Amniotic stem cell (primary cell): ENCODE measurements at places on chromosomes 6 and 20.
A peak's percentile ranks its signal among the peaks of the same experiment; 100 is the strongest.

- DNase-seq: no peak
Measured at GRCh38 chr6:157432231-157432891, 51.4 kb downstream of the ZDHHC14 start.

GRCh38 chr6:57013521-57013926 lies 33.0 kb upstream of the KIAA1586 start:
- peak; percentile 28 for DNase-seq

- peak; percentile 10 for DNase-seq
Measured at GRCh38 chr6:41591859-41592502, 45.8 kb downstream of the FOXP4 start.

DNA sequence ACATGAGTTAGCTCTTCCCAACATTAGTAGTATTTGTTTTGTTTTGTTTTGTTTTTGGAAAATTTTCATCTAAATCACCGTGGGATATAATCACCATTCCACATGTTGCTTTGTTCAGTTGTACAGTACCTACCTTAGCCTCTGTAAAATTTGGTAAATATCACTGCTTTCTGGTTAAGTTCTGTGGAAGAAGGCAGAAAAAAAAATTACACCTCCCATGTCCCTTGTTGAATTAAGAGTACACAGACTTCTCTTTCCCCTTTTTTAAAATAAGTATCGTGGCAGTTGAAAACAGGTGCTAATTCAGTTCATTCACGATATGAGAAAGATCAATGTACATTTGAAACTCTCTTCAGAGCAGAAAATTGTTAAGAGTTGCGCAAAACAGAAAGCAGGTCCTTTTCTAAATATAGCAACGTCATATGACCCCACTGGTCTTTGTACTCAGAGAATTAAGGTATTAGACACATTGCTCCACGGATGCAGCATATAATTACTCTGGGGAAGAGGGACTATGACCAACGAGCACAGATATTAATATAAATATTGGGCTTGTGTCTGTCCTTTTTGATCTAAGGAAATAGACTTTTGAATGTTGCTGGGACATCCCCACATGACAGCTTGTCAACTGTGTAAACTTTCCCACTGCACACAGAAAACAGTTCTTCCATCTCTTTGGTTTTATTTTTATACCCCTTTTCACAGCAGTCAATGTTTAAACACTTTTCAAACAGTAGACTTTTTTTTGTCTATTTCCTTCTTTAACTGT lies 58.6 kb upstream of the ZNF217 start:
- DNase-seq: no peak

DNA sequence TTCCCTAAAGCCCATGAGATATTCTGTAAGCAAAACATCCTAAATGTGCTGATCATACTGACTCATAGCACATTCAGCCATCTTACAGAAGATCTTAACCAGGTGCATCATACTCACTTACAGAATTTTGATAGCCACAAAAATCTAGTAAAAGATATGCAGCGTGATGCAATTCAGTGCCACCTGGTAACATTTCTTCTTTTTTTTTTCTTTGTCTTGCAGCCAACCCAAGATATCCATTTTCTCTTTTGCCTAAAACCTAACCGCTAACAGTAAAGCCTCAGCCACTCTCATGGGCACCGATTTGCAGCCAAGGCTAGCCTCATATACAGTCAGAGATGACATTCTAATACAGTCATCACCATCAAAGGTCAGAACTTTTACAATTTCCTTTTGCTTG lies 293.3 kb downstream of the HACE1 start:
- DNase-seq: no peak

GRCh38 chr6:159777240-159777904 lies 12.0 kb downstream of the TCP1 start:
- no peak for DNase-seq

DNA sequence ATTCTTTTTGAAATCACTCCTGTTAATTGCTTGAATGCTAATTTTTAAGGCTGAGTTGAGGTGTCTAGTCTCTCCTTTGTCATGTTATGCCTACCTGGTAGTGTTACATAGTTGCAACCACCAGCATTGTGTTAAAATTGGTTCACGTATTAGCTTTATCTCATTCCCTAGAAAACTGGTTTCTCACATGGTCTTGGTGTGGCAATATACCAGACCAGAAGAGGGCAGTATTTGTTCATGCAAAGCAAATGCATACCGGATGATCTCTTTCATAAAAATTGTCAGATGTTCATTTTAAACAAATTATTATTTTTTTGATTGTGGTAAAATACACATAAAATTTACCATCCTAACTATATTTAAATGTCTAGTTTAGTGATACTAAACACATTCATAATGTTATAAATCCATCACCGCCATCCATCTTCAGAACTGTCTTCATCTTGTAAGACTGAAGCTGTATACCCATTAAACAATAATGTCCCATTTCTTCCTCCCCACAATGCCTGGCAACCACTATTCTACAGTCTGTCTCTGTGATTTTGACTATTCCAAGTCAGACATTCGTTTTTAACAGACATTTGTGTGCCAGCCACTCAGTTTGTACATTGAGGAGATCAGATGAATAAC lies 92.8 kb downstream of the ATRN start:
- peak; percentile 41 for DNase-seq

DNA sequence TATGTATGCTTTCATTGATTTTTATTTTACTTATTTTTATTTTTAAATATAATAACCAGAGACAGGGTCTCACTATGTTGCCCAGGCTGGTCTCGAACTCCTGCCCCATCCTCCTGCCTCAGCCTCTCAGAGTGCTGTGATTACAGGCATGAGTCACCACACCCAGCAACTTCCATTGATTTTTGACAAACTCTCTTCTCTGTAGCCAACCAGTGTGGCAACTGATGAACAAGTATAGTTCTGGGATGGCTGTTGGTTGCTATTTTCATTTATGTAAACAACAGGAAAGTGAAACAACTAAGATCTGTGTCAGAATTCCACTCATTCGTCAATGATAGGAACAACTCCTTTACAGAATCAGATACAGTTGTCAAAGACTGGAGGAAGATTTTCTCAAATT lies 356.7 kb upstream of the JARID2 start:
- DNase-seq: no peak

- DNase-seq: peak; percentile 36
Measured at GRCh38 chr6:131159578-131159977, 24.3 kb downstream of the AKAP7 start.

GRCh38 chr6:52904562-52905279 lies 4.8 kb downstream of the GSTA3 start:
- DNase-seq: no peak

DNA sequence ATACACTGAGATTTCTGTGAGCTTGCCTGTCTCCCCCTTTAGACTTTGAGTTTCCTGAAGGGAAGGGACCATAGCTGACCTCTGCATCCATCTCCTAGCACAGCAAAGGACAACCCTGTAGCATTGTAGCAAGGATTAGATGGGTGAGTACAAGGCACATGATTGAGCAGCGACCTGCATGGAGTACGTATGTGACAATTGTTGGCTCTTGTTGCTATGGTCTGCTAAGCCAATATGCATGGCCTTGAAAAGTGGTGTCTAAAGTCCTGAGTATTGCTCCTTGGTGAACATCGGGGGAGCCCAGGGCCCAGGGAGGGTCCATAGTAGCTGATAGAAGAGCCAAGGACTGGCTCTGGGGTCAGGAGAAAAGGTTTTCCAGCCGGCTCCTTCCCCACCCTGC lies 365.0 kb upstream of the CHD6 start:
- no peak for DNase-seq

- no peak for DNase-seq
Measured at GRCh38 chr20:21101453-21101931, 4.7 kb downstream of the LINC00237 start.

- no peak for DNase-seq
Measured at GRCh38 chr6:46605091-46605797, 47.4 kb downstream of the CYP39A1 start.

DNA sequence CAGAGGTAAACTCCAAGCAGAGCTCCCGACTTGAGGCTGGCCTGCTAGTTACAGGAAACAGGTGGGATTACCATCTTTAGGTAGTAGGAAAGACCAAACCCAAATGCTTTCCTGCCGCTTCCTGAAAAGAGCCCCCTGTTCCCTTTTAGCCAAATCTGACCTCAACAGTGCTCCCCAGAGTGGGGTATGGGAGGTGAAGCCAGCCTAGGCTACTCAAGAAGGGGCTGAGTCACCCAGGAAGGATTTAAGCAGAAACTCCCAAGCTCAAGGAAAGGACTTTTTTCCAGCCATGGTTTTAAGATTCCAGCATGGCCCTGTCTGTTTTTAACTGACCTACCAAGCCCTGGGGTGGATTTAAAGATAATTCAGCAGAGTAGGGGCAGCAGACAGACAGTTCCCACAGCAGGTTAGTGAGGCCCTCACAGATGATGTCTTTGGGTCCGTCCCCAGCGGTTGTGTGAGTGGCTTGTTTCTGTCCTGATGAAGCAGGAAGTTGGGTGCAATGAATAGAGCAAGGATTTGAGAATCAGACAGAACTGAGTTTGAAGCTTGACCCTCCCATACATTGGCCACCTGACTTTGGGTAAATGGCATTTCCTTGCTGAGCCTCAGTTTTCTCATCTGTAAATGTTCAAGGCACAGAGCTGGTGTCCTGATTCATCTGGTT lies 76.9 kb upstream of the MAFB start:
- DNase-seq: no peak

DNA sequence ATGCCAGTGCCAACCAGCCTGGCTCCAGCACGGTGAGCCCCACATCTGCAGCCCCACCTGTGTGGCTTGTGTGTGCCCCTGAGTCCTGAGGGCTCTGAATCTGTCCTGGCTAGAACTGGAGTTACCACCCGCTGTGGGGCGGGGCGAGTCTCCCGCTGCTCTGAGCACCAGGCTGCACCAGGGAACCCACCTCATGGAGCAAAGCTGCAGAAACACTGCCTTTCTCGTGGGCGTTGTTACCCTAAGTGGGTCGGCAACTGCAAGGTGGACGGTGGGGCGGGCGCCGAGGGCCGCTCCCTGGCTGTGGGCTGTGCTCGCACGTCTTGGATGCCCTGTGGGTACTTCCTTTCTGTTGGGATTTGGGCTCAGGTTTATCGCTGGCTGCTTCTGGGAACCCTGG lies 12.7 kb upstream of the ZBTB46 start:
- DNase-seq: no peak

DNA sequence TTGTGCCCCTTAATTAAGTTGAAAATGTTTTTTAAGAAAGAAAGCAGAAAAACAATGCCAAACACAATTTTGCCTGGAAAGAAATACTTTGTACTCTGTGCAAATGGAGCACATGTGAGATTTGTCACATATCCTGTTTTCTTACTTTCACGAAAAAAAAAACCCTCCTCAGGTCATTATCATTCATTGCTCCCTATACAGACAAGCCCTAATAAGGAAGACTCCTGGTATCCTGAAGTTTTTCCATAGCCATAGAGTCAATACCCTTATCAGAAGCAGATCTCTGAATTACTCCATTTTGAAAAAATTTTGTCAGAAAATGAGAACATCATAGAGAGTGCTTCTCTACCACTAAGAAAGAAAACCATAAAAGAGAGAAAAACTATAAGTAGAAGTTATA lies 14.0 kb upstream of the NT5E start:
- no peak for DNase-seq

DNA sequence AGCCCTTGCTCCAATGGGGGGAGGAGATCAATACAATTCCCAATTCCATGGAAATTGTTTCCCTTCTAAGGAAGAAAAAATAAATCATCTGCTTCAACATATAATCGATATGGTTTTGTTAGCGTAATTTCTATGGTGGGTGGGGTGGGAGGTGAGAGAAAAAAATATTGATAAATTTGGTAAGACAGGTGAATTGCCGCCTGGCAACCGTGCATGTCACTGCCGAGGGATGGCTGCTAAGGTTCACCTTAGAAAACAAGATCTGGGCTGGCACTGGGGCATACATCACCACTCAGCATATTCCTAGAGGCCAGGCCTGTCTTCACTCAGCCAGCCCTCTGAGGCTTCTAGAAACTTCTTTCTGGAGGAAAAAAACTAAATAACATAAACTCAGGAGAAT lies 104.1 kb downstream of the ZNF217 start:
- no peak for DNase-seq

GRCh38 chr20:48788486-48789072 lies 39.2 kb downstream of the PREX1 start:
- DNase-seq: no peak

DNA sequence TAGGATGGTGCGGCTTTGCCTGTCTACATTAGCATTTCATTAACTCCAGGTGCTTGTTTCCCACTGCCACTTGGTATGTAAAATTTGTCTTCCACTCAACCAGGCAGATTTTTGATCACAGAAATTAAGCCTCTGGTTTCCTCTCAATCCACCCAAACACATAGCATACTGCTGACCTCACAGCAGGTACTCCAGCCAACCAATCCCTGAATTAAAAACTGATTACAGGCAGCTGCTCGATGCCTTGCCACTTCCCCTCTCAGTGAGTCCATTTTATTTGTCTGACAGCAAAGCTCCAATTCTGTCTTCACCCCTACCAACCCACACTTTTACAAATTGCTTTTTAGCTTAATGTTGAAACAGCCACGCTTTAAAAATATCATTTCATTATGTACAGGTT lies 95.2 kb downstream of the PLCB1 start:
- no peak for DNase-seq

DNA sequence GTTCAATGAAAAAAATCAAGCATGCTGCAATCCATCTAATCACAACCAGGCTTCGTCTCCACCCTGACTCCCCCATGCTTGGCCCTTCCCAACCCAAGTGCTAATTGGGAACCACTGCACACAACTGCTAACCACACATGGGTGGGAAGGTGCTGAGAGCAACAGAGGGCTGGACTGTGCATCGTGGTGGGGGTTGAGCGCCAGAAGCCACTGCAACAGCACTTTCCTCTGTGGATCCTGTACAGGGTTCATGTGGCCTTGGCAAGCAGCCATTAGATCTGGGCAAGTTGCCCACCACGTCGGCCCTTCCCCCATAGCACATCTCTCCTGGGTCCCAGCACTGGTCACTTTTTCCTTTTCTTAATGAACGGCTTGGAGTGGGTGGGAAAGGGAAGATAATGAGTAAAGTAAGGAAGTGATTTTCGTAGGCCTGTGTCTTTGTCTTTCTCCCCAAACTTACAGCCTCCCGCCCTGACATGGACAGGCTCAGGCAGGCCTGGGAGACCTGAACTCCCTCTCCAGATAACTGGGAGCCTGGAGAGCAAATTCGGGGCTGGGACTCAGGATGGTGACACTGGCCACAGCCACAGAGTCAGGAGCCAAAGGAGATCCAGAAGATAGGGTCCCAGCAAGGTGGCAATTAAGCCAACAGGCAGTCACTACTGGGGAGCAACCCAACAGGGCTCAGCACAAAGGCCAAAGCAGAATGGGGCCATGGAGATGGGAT lies 34.4 kb upstream of the MRPS10 start:
- no peak for DNase-seq

GRCh38 chr6:169395080-169395805 lies 141.6 kb upstream of the THBS2 start:
- DNase-seq: no peak

GRCh38 chr6:99575544-99576227 lies 7.2 kb upstream of the CCNC start:
- DNase-seq: no peak
